Left hindlimb (tissue), 1 donor: ENCODE measurements at places on chromosomes 4 and X.

DNA sequence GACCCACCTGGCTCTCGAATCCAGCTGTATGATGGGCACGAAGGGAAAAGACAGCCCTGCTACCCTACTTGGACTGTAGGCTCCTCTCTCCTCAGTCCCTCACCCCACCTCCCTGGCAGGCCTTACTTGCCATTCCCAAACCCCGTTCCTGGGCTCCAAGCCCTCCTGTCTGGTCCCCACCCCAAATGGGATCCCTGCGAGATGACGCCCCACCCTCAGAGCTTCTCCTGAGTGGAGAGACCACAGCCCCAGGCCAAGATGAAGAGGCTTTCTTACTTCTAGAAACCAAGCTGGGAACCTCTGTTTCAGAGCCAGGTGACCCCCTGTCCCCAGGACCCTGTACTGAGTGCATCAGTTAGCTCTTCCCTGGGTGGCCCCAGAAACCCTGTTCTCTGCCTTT lies 4.5 kb downstream of the NALF2 start:
- DNase-seq: no peak

DNA sequence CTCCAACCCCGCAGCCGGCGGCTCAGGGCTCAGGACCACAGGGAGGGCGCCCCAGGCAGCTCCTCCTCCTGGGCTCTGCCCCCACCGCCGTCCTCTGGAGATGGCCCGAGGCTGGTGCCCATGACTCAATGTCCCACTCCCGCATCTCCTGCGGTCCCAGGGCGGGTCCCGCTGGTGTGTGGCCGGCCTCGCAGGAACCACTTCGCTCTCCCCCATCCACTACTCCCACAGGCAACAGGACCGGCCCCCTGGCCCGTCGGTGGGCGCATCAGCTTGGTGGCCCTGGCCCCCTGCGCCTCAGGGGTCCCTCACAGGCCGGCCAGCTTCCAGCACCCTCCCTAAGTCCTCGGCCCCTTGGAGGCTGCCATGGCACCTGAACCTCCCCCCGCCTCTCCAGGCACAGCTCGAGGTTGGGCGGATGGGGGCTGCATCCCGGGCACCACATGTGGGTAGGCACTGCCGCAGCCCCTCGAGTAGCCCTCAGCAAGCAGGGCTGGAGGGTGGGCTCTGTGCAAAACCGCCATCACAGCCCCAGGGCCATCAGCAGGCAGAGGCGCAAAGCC lies 22.8 kb upstream of the SPON2 start:
- DNase-seq: no peak

DNA sequence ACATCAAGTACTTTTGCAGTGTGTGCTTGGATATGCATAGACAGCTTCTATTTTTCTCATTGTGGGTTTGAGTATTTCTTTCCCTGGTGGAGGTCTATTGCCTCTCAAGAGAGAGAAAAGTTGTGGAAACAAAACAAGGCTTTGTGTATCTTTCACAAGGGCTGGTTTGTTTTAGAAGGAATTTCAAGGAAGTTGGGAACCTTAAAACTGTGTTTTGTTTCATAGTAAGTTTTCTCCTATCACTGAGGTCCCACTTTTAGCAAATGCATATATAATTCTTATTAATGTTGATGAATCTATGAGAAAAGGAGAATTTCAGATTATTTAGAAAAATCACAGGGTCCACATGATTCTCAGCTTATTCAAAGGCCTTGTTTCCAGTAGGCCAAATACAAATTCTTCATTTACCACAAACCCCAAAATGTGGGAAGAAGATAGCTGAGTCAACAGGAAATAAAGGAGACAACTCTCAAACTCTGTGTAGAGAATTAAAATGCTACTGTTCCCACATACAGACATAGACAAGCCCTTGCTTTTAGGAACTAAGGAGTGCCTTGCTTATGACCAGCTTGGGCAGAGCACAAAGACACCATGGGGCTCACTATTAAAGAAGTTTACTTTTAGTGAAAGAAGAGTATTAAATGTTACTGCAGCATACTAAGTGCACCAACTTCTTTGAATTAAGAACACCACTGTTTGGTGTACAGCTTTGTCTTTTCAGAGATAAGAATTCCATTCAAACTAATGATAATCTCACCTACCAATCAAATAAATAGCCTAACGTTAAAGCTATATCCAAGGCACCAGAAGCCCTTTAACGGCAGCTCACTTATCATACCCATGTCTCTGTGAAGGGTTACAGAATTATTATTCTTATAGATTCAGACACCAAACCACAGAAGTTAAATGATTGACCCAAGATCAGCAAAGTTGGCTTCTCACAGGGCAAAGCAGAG lies 177.4 kb upstream of the LEF1 start:
- no peak for DNase-seq

DNA sequence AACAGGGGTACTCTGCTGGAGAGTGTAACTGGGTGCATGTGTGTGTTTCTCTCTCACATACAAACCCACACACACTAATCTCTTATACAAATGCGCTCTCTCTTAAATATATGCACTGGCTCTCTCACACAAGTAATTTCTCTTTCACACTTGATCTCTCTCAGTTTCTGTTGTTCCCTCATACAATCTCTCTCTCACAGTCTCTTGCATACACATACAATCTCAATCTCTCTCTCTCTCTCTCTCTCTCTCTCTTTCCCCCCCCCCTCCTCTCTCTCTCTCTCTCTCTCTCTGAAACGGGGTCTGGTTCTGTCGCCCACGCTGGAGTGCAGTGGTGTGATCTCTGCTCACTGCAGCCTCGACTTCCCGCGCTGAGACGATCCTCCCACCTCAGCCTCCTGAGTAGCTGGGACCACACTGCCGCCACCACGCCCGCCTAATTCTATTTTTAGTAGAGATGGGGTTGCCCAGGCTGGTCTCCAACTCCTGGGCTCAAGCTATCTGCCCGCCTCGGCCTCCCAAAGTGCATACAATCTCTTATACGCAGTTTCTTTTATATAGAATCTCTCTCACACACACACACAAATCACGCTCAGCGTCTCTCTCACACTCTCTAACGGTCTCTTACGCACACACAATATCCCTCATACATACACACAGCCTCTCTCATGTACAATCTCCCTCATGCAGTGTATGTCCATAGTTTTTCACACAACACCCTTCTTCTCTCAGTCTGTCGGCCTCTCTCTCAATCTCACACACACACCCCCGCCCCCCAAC lies 518 bp upstream of the FAM241A start:
- no peak for DNase-seq

GRCh38 chr4:15771216-15772058 lies 6.7 kb upstream of the CD38 start:
- DNase-seq: no peak

GRCh38 chrX:74421740-74422352 lies 553 bp downstream of the SLC16A2 start:
- DNase-seq: no peak

DNA sequence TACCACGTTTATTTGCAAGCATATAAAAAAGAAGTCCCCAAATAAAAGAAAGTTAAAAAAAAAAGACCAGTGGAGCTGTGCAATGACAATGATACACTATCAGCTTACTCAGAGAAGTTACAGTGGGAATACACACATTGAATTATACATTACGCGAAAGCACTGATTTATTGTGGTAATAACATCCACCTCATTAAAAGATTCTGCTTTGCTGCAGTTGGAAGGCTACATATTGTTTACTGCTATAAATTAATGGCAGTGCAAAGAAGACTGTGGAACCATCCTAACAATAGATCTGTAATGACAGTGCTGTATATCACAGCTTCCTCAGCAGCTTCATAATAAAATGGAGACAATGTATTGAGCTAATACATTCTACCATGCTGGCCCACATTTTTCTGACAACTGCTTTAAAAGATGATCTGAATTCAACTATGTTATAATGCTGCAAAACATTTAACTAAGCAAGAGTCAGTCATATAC lies 142.5 kb upstream of the MAB21L2 start:
- DNase-seq: no peak

DNA sequence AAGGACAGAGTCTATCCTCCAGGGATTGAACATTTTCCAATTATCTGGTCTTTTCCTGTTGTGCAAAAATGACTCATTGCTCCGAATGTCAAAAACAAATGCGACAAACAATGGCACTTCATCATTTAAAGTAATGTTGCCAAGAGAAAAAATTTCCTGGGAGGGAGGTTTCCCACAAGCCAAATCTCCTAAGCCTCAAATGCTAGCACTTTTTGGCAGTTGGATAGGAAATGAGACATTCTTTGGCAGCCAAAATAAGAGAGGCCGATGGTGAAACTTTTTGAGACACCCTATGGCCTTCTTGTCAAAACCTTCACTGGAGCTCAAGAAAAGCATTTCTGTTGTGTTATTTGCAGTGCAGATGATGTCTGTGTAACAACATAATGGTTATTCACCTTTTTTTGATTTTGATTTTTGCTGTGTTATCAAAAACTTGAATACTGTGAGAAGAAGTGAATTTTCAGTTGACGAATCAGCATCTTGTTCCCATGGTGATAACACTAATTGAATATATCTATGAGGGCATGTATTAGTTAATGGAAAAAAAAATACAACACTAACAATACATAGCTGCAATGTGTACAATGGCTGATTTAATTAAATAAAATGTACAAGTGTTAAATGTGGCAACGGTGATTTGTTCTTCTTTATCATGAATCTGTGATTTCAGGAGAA lies 333.8 kb downstream of the ANK2 start:
- no peak for DNase-seq

- DNase-seq: no peak
Observed at GRCh38 chr4:133565379-133565778, 416.3 kb downstream of the PCDH10 start.

DNA sequence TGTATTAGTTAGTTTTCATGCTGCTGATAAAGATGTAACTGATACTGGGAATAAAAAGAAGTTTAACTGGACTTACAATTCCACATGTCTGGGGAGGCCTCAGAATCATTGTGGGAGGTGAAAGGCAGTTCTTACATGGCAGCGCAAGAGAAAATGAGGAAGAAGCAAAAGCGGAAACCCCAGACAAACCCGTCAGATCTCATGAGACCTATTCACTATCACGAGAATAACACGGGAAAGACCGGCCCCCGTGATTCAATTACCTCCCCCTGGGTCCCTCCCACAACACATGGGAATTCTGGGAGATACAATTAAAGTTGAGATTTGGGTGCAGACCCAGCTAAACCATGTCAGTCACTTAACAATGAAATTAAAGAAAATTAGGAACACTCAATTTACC lies 499.1 kb downstream of the FSTL5 start:
- no peak for DNase-seq

- DNase-seq: no peak
Observed at GRCh38 chr4:23577398-23577797, 312.4 kb downstream of the PPARGC1A start.

- no peak for DNase-seq
Observed at GRCh38 chr4:185872747-185873380, 60.9 kb upstream of the SORBS2 start.

DNA sequence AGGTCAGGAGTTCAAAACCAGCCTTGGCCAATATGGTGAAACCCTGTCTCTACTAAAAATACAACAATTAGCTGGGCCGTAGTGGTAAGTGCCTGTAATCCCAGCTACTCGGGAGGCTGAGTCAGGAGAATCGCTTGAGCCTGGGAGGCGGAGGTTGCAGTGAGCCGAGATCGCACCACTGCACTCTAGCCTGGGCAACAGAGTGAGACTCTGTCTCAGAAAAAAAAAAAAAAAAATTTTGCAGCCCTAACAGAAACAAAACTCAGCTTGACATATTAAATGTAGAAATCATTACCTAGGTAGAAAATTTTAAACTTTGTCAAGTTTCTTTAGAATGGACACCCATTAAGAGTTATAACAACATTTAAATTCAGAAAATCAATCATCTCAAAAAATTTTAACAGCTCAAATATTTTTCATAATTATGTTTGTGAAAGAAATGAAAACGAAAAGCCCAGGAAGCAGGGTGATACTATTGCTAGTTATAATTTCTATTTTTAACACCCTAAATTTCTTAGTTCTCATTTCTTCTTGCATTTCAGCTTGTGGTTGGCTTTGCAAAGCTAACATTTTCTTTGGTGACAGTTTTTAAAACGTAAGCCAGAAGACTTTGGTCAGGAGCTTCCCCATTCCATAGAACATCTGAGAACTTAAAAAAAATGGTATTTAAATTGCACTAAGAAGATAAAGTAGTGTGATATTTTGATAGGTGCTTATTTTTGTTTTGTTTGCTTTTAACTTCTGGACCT lies 33.3 kb upstream of the RBBP7 start:
- DNase-seq: no peak
